ENCODE measurements at places on chromosomes 7 and 10. TPM values are rescaled to one million over a fixed set of nuclear protein-coding genes. Genes with fewer than 3 reads are reported as not detected.
A peak's percentile ranks its signal among the peaks of the same experiment; 100 is the strongest.

- peak; percentile 17 for DNase-seq
These were observed 669.4 kb downstream of the PARD3 start for GRCh38 chr10:34145715-34146114.

DNA sequence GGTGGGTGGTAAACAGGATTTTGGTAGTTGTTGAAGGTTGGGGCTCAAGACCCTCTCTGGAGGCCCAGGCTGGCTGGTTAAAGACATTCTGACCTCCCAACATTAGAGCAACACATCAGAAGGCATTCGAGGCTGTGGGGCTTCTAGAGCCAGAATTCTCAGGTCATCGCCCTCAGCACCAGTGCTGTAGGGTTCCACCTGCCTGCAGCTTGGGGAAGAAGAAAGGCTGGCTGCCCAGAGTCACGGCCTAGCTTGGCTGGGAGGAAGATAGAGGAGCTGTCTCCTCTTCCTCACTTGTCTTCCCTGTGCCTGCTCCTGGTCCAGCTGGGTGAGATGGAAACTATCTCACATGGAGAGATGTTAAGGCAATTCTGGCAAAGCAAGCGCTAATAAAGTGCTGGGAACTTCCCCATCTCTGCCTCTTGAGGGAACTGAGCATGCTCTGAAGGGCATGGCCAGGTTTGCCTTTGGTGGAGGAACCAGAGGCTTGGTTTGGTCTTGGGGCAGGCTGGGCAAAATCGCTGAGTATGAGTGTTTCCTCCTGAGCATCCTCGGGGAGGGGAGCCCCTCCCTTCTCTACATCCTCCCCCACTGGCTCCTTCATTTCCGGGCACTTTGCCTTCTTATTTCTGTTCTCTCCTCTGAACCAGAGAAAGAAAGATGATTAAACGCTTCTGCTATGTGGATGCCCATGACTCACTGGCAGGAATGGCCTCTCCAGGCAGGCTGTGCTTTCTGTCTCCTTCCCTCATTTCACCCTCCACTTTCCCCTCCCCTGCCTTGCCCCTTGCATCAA, 509.0 kb upstream of the PODXL start:
- peak; percentile 99 for DNase-seq

- DNase-seq: no peak
These were observed 620.2 kb downstream of the ANKRD7 start for GRCh38 chr7:118844748-118845147.

DNA sequence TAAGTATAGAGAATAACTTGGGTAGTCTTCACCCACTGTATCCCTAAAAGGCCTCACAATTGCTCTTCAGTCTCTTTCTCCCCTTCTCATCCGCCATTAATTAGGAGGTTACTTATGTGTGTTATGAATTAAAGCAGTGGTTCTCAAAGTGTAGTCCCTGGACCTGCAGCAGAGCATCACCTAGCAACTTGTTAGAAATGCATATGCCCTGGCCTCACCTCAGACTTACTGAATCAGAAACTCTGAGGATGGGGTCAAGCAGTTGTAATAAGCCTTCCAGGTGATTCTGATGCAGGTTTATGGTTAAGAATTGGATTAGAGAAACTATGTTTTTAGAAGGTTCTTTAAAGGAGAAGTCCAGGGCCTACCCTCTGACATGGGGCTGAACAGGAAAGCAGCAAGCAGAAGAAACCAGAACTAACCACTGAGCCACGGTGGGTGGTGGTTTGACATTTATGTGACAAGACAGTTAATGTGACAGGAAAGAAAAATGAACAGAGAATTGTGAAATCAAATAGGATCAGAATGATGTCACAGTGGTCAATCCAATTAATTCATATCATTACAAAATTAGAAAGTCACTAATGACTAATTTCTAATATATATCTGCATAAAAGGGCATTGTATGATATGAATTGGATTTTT, 37.6 kb downstream of the ENTPD1 start:
- no peak for DNase-seq

DNA sequence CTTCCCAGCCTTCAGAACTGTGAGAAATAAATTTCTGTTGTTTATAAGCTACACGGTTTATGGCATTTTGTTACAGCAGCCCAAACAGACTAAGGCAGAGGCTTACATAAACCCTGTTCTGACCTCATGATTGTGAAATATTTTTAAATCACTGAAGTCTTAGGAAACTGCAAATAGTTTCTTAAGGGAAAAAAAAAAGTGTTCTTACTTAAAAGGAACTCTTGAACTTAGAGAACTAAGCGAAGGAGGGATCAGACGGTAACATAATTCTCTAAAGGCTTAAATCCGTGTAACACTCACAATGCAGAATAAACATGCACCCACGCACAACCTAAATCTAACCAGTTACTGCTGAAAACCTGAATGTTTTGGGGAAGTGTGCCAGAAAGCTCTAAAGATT, 749.1 kb upstream of the LRRTM3 start:
- DNase-seq: no peak

GRCh38 chr7:156604836-156605695, 35.5 kb upstream of the RNF32 start:
- DNase-seq: no peak

- DNase-seq: no peak
These were observed 247.8 kb upstream of the AOAH start for GRCh38 chr7:36972140-36972518.

GRCh38 chr7:140441519-140441918, 37.7 kb downstream of the RAB19 start:
- DNase-seq: no peak

GRCh38 chr7:18494406-18494805, 1.1 kb upstream of the HDAC9 start:
- no peak for DNase-seq

DNA sequence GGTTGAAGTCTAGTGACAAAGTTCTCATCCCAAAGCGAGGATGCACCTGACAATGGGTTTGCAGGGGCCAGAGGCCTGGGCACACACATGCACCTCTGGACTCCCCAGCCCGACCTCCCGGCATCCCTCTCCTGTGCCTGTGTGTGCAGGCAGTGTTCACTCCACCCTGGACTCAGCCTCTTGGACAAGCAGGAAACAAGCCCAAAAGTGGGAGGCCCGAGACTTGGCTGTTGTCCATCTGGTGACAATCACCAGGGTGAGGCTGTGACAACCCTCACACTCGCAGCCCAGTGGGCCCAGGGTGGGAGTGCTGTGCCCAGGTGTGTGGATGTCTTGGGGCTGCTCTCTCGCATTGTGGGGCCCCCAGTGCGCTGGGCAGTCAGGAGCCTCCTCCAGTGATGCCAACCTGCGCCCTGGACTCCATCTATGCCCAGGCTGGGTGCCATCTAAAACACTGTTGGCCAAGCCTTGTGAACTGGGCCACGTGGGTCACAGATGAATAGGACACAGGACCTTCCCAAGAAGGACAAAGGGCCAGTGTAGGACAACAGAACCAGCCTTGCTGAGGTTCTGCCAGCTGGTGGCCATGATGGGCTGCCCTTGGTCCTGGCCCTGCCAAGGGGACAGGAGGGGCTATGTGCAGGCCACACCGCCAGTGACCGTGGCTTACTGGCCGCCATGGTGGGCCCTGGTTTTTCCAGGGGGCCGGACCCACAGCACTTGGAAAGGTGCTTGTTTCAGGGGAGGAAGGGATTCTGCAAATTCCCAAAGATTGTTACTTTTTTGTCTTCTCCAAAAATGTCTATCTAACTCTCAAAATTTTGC, 144.3 kb downstream of the TCERG1L start:
- DNase-seq: no peak

DNA sequence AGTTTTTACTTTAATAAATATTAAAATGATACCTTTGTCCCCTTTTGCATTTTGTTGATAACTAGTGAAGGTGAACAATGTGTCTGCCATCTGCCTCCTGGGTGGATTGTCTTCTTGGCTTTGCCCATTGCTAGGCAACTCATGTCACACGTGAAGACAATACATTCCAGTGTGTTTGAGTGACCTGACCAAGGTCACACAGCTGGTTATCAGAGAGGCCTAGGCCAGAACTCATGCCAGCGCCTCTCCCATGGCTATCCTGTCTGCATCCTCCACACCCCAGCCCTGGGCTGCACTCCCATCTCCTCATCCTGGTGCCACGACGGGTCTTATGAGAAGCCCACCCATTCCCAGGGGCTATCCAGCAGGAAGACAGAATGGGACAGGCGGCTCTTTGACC, 108.7 kb downstream of the PLCE1 start:
- DNase-seq: no peak

GRCh38 chr7:71937840-71938371, 474.2 kb downstream of the CALN1 start:
- peak; percentile 34 for DNase-seq

GRCh38 chr7:70635633-70636032, 496.3 kb upstream of the GALNT17 start:
- no peak for DNase-seq

ITIH5 gene
- not detected for total RNA-seq

FOXI2 gene
- total RNA-seq: not detected

FAM25C gene
- total RNA-seq: not detected

INA gene
- total RNA-seq: 0.46 TPM

MCMBP gene
- 60.6 TPM for total RNA-seq

YAE1 gene
- 73.8 TPM for total RNA-seq

CHRM2 gene
- total RNA-seq: 0.06 TPM

TMEM236 gene
- total RNA-seq: 0.06 TPM
